ENCODE measurements at places on chromosomes 3 and 15. TPM values are rescaled to one million over a fixed set of nuclear protein-coding genes. Genes with fewer than 3 reads are reported as not detected.

DNA sequence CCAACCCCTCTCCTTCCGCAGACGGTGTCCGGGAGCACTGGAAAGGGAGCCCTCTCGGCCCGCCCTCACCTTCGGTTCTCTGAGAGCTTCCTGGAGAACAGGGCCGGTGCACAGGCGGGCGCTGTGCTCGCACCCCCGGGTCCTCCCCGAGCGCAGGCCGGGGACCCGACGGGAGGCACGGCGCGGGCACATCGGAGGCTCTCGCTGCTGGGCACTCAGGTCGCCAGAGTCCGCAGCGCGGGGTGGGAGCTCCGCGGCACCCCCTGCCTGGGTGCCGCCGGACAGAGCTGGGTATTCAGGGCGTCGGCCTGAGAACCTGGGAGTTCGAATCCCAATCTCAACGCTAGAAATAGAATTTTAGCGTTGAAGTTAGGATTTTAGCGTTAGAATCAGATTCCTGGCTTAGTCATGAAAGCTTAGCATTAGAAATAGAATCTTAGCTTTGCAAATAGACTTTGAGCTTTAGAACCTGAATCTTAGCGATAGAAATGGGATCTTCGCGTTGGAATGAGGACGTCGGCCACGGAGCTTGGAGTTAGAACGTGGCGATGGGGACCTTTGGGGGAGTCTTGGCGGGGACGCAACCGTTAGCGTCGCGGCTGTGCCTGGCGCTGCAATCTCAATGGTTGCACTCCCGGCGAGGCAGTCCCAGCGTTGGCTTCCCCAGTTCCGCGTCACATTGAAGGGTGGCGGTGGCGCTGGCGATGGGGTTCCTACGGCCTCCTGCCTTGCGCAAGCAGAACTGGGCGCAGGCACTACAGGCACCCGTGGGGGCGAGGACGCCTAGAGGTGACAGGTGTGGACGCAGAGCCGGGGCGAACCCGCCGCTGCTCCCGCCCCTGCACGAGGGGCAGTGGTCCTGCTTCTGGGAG, 549 bp downstream of the TRH start:
- peaks cover 18% of the 10 kb centered on the region for H3K4me1 ChIP-seq
- DNase-seq: peak; percentile 23
- no peak overlapping the region for H3K27ac ChIP-seq
- no peaks in the 10 kb centered on the region for H3K36me3 ChIP-seq

DNA sequence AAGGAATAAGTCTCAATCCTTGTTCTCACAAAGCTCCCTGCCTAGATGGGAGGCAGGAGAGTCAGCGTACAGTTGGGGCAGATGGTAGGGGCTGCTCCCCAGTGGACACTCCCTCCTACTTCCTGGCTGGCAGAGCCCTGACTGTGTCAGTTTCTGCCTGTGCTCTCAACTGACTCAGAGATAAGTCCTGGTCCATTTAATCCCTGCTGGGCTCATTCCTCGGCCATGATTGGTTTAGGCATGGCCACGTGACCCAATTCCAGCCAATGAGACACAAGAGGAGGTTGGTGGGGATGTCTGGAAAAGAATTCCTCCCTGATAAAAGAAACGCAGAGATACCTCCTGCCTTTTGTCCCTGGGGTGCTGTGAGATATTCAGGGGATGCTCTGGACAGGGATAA, 118.1 kb upstream of the SLC6A11 start:
- no peak overlapping the region for H3K27ac ChIP-seq
- peaks cover 80% of the 10 kb centered on the region for H3K27me3 ChIP-seq
- H3K4me3 ChIP-seq: no peak overlapping the region
- no peaks in the 10 kb centered on the region for H3K36me3 ChIP-seq
- no peaks in the 10 kb centered on the region for H3K4me1 ChIP-seq
- DNase-seq: no peak

DNA sequence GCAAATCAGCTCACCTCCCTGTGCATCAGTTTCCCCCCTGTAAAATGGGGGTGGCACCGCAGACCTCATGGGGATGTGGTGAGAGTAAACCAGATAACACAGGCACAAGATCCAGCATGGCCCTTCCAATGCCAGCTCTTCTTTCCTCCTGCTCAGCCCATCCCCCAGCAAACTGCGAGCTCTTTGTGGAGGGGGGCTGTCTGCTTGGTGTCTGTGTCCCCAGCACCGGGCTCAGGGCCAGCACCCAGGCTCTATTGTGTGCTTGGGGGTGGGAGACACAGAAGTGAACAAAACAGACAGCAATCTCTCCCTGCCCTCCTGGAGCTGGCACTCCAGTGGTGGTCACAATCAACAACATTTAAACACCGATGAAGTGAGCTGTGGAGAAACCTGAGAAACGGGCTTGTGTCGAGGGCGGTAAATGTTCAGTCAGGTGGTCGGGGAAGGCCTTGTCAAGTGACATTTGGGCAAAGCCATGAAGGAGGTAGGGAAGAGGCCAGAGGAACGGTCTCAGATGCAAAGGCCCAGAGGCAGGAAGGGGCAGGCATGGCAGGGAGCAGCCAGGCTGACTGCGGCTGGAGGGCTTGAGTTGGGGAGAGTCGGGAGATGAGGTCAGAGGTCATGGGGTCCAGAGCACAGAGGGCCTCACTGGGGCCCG, 28.4 kb downstream of the GRIP2 start:
- no peak overlapping the region for H3K27ac ChIP-seq
- H3K4me3 ChIP-seq: no peak overlapping the region

DNA sequence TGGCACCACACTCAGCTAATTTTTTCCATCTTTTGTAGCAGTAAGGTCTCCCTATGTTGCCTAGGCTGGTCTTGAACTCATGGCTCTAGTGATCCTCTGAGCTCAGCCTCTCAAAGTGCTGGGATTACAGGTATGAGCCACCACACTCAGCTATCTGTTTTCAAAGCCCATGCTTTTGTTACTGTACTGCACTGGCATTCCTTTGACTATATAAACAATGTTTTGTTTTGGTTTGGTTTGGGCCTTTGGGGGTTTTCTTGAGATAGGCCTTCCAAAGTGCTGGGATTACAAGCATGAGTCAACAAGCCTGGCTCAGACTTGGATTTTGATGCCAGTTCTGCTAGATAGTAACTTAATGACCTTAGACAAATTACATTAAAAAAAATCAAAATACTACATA, 89.7 kb upstream of the GK5 start:
- DNase-seq: no peak
- peaks cover 5% of the 10 kb centered on the region for H3K4me1 ChIP-seq
- H3K27me3 ChIP-seq: no peaks in the 10 kb centered on the region
- H3K27ac ChIP-seq: no peak overlapping the region

- peak; percentile 36 for DNase-seq
- H3K4me3 ChIP-seq: no peak overlapping the region
- H3K27me3 ChIP-seq: peaks cover 31% of the 10 kb centered on the region
- no peak overlapping the region for H3K27ac ChIP-seq
Measured at GRCh38 chr3:53375019-53375418, 27.7 kb upstream of the DCP1A start.

DNA sequence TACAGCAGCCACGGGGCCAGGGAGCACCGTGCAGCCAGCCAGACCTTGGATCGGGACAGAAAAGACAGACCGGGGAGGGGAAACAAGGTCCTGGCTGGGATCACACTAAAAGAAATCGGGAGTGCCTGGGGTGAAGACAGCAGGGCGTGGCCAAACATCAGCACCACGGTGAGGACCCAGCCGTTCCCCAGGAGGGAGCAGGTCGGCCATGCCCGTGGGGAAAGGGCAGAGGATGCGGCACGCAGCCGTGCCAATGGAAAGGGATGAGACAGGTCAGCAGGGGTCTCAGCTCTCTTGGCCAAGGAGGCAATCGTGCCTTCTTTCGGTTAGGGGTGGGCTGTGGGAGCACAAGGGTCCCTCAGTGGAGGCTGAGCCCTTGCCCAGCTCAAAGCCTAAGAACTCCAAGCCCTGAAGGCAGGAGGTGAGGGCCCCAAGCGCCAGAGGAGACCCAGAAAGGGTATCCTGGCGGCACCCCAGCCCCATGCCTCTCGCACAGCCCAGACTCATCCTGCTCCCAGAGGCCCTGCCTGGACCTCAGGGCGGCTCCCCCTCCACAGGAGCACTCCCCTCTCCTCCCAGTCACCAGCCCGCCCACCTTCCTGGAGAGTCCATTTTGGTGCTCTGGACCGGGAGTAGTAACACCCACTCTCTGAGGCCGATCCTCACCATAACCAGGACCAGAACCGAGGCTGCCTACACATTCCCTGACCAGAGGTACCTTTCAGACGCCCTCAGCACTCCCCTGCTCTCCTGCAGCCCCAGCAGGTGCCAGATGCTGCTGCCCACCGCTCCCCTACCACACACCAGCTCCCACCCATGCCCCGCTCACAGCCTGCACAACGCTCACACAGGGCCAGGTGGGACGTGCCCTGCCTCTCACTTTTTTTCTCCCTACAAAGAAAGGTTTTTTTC, 23.2 kb upstream of the OCA2 start:
- H3K27me3 ChIP-seq: no peaks in the 10 kb centered on the region
- peaks cover 79% of the 10 kb centered on the region for H3K36me3 ChIP-seq
- DNase-seq: no peak
- no peak overlapping the region for H3K4me3 ChIP-seq
- peaks cover 5% of the 10 kb centered on the region for H3K4me1 ChIP-seq
- H3K27ac ChIP-seq: no peak overlapping the region

GRCh38 chr3:58659051-58659675, 7.4 kb downstream of the FAM3D start:
- H3K4me1 ChIP-seq: no peaks in the 10 kb centered on the region
- DNase-seq: no peak
- no peak overlapping the region for H3K27ac ChIP-seq
- H3K27me3 ChIP-seq: peaks cover 24% of the 10 kb centered on the region
- no peaks in the 10 kb centered on the region for H3K36me3 ChIP-seq

GRCh38 chr3:127719369-127719768, 46.6 kb downstream of the ABTB1 start:
- no peak overlapping the region for H3K4me3 ChIP-seq
- H3K27ac ChIP-seq: peak overlapping the region; percentile 96
- DNase-seq: no peak

GRCh38 chr15:70916531-70916930, 23.9 kb downstream of the LRRC49 start:
- H3K36me3 ChIP-seq: no peaks in the 10 kb centered on the region
- H3K27me3 ChIP-seq: no peaks in the 10 kb centered on the region
- H3K27ac ChIP-seq: no peak overlapping the region

GRCh38 chr3:99373088-99373845, 265.1 kb upstream of the COL8A1 start:
- no peak for DNase-seq
- no peak overlapping the region for H3K4me3 ChIP-seq
- no peaks in the 10 kb centered on the region for H3K27me3 ChIP-seq
- no peaks in the 10 kb centered on the region for H3K36me3 ChIP-seq
- H3K27ac ChIP-seq: no peak overlapping the region
- no peaks in the 10 kb centered on the region for H3K4me1 ChIP-seq

DNA sequence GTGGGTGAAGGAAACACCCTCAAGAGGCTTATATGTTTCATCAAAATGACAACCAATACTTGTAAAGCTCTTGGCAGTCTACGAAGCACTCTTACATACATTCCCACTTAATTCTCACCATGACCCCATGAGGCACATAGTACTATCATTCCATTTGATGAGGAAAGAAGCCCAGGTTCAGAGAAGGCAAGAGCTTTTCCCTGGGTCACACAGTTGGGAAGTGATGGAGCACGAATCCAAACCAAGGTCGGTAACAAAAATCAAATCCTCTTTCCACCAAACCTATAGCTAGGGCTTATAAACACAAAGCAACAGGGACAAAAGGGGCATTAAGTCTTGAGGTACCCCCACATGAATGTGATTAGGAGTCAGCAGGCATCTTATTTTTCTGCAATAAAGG, 187.1 kb downstream of the UACA start:
- H3K36me3 ChIP-seq: no peaks in the 10 kb centered on the region

GRCh38 chr15:75641603-75642002, 1.6 kb upstream of the IMP3 start:
- no peak overlapping the region for H3K4me3 ChIP-seq
- peaks cover 54% of the 10 kb centered on the region for H3K4me1 ChIP-seq
- H3K36me3 ChIP-seq: no peaks in the 10 kb centered on the region
- no peaks in the 10 kb centered on the region for H3K27me3 ChIP-seq
- DNase-seq: no peak

GRCh38 chr3:141308588-141309218, 59.6 kb upstream of the ZBTB38 start:
- DNase-seq: peak; percentile 30
- H3K4me3 ChIP-seq: no peak overlapping the region
- no peaks in the 10 kb centered on the region for H3K27me3 ChIP-seq
- no peaks in the 10 kb centered on the region for H3K36me3 ChIP-seq
- H3K4me1 ChIP-seq: peaks cover 21% of the 10 kb centered on the region
- H3K27ac ChIP-seq: no peak overlapping the region

- peak overlapping the region; percentile 97 for H3K27ac ChIP-seq
- DNase-seq: no peak
- H3K4me3 ChIP-seq: peak overlapping the region; percentile 76
- no peaks in the 10 kb centered on the region for H3K36me3 ChIP-seq
Measured at GRCh38 chr15:37093480-37094332, 6.6 kb downstream of the MEIS2 start.

GRCh38 chr3:191240486-191240885, 41.4 kb downstream of the OSTN start:
- no peaks in the 10 kb centered on the region for H3K4me1 ChIP-seq
- no peaks in the 10 kb centered on the region for H3K27me3 ChIP-seq
- H3K27ac ChIP-seq: no peak overlapping the region

GRCh38 chr3:71062952-71063772, 520.4 kb downstream of the FOXP1 start:
- no peaks in the 10 kb centered on the region for H3K36me3 ChIP-seq
- peaks cover 89% of the 10 kb centered on the region for H3K4me1 ChIP-seq
- no peaks in the 10 kb centered on the region for H3K27me3 ChIP-seq
- H3K27ac ChIP-seq: peak overlapping the region; percentile 96

GRCh38 chr15:64152507-64153387, 1.2 kb downstream of the SNX22 start:
- H3K4me1 ChIP-seq: peaks cover 55% of the 10 kb centered on the region
- peaks cover 34% of the 10 kb centered on the region for H3K36me3 ChIP-seq
- H3K27me3 ChIP-seq: peaks cover 21% of the 10 kb centered on the region
- H3K4me3 ChIP-seq: peak overlapping the region; percentile 73

DNA sequence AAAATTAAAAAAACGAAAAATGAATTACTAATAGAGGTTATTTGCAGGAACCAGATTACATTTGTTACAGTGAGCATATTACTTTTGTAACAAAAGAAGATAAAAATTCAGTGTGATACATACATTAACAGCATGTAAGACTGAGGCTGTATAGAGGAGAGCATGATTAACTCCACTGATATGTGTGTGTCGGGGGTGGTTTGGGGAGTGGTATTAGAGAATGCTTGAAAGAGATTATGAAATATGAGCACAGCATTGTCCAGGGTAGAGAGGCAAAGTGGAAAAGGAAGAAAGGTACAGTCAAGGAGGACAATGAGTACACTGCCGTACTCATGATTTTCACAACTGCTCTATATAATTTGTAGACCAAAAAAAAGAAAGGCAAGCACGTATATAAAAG, 62.9 kb upstream of the LRRFIP2 start:
- no peaks in the 10 kb centered on the region for H3K36me3 ChIP-seq
- no peak overlapping the region for H3K27ac ChIP-seq
- no peaks in the 10 kb centered on the region for H3K27me3 ChIP-seq
- H3K4me3 ChIP-seq: no peak overlapping the region
- H3K4me1 ChIP-seq: peaks cover 11% of the 10 kb centered on the region

The CTXN2 gene
- total RNA-seq: not detected

The NOX5 gene
- total RNA-seq: not detected

The TBL1XR1 gene
- 102 TPM for total RNA-seq

The CNTN3 gene
- total RNA-seq: 1.2 TPM

All from left ventricle myocardium inferior (tissue), 1 donor.